SJSA1 (cell line): ENCODE measurements at places on chromosomes 1 and 21. TPM values are rescaled to one million over a fixed set of nuclear protein-coding genes. Genes with fewer than 3 reads are reported as not detected.

The CD1E gene
- total RNA-seq, result not detected in 2 replicates

The HSD11B1 gene
- total RNA-seq, result 0.13 TPM in 1 of 2 replicates, not detected in the other

The RPTN gene
- total RNA-seq, result not detected in 2 replicates

The TMEM125 gene
- total RNA-seq, result not detected in 2 replicates

The PTPRC gene
- total RNA-seq, result not detected in 2 replicates

- no peak for DNase-seq
Measured at GRCh38 chr1:184051138-184051484, 419 bp upstream of the TSEN15 start.

- DNase-seq, result no peak
Measured at GRCh38 chr1:148354913-148355308, 128.2 kb downstream of the PPIAL4G start.

GRCh38 chr21:26412885-26413284, 160.2 kb downstream of the CYYR1 start:
- no peak for DNase-seq

DNA sequence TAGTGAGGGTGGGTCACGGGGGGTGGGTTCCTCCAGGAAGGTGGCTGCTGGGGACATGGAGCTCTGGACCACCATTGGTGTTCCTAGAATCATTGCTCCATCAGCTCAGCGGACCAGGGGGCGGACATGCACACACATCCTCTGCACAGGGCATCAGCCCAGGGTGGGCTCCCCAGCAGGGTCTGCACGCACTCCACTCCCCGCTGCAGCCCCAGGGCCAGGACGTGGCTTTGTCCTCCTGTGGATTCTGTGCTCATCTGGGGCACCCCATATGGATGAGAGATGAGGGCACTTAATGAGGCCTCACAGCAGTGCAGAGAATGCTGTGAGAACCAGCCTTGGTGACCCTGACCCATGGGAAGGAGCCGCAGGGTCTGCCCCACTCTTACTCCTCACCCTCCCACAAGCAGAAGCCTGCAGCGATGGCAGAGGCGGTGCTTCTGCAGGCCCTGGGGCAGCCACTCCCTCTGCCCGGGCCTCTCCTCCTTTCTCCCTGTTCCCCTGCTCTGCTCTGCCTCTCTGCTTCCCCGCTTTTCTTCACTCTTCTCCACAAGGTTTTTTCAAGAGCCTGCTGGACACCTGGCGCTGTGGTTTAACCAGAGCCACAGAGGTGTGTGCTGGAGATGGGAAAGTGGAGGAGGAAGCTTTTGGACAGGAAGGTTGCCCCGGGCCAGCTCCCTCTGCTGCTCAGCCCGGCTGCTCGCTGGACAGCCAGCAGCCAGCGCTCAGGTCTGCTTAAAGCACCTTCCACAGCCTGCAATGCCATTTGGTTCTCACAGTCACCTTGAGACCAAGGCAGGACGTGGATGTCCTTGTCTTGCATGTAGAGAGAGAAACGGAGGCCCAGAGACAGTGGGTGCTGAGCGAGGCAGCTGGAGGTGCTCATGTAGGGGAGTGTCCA, 26.3 kb upstream of the PCBP3 start:
- no peak for DNase-seq

DNA sequence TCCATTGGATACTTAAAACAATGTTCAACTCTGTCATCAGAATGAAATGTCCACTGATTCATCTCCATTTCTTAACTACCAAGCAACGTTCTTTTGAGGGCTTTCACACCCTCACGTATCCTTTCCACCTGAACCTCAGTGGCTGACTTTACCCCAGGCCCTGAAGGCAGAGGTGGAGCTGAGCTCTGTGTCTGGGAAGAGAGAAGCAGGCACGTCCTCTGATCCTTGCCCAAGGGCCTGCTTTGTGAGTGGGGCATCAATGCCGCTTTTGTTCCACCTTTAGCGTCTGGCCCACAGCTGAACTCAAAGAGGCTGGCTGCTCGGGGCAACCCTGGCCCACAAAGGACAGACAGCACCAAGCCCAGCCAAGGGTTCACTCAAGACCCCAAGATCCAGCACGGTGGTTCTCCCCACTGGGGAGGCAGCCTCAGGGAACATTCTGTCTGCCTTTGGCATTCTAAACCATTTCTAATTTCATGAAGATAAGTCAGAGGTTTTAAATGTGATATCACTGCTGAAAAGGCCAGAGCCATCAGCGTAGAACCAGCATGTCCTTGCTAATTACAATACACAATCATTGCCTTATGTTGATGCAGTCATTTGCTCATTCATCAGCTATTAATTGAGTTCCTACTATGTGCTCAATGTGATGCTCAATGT, 126.0 kb upstream of the UBE2U start:
- DNase-seq, result no peak

GRCh38 chr1:55280731-55281130, 65.6 kb upstream of the USP24 start:
- no peak for DNase-seq
